ENCODE measurements at places on chromosomes 12 and 14. TPM values are rescaled to one million over a fixed set of nuclear protein-coding genes. Genes with fewer than 3 reads are reported as not detected.

DNA sequence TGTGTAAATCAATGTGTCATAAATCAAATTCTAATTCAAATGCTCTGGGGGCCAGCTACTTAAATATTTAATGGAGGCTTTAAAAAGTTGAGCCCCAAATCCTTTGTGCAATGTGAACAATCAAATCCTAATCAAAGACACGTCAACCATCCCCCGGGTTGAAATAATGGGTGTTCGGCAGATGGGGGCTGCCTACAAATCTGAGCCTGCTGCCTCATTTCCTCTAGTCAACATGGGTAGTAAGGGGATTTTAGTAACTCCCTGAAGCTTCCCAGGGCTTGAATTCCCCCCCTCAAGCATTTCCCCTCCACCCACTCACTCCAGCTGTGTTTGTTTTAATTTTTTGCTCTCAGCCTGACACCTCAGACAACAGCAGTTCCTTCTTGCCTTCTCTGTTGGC, 37.8 kb downstream of the SRRM4 start:
- no peak for DNase-seq
- no peak overlapping the region for H3K4me3 ChIP-seq
- H3K36me3 ChIP-seq = no peaks in the 10 kb centered on the region

Gene CGRRF1
- 14.0 TPM for total RNA-seq

DNA sequence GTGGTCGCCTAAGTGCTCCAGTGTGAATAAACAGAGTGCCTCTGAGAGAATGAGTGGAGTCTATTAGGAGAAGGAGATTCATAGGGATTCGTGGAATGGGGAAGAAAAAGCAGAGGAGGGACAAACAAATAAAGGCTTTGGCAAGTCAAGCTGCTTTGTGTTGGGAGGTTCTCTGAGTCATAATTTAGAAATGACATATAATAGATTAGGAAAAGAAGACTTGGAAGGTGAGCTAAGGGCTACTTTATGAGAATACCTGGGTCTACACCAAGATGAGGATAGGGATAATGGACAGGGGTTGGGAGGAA, 6.4 kb upstream of the NTN4 start:
- peaks cover 17% of the 10 kb centered on the region for H3K4me1 ChIP-seq
- no peak overlapping the region for H3K4me3 ChIP-seq
- no peak overlapping the region for H3K27ac ChIP-seq
- no peaks in the 10 kb centered on the region for H3K36me3 ChIP-seq
- H3K27me3 ChIP-seq = no peaks in the 10 kb centered on the region

- peaks cover 52% of the 10 kb centered on the region for H3K4me1 ChIP-seq
- peaks cover 30% of the 10 kb centered on the region for H3K27me3 ChIP-seq
- H3K4me3 ChIP-seq = no peak overlapping the region
- H3K36me3 ChIP-seq = peaks cover 5% of the 10 kb centered on the region
- H3K27ac ChIP-seq = no peak overlapping the region
Measured at GRCh38 chr12:47778881-47779280, 5.8 kb downstream of the SLC48A1 start.

Gene FOXG1
- total RNA-seq = not detected

Gene TBX5
- total RNA-seq = 27.8 TPM

- no peak overlapping the region for H3K27ac ChIP-seq
- no peak overlapping the region for H3K4me3 ChIP-seq
- H3K4me1 ChIP-seq = peaks cover 38% of the 10 kb centered on the region
- H3K27me3 ChIP-seq = no peaks in the 10 kb centered on the region
Measured at GRCh38 chr14:38111046-38111445, 96.7 kb upstream of the SSTR1 start.

Gene TRHDE
- total RNA-seq = 70.7 TPM

- peak; percentile 78 for DNase-seq
- peaks cover 30% of the 10 kb centered on the region for H3K36me3 ChIP-seq
- H3K4me1 ChIP-seq = peaks cover 49% of the 10 kb centered on the region
- H3K4me3 ChIP-seq = no peak overlapping the region
- no peaks in the 10 kb centered on the region for H3K27me3 ChIP-seq
- peak overlapping the region; percentile 59 for H3K27ac ChIP-seq
Measured at GRCh38 chr14:71720978-71721624, 211.1 kb upstream of the RGS6 start.

Gene OASL
- total RNA-seq = not detected

Gene ZNF385A
- 4.0 TPM for total RNA-seq

DNA sequence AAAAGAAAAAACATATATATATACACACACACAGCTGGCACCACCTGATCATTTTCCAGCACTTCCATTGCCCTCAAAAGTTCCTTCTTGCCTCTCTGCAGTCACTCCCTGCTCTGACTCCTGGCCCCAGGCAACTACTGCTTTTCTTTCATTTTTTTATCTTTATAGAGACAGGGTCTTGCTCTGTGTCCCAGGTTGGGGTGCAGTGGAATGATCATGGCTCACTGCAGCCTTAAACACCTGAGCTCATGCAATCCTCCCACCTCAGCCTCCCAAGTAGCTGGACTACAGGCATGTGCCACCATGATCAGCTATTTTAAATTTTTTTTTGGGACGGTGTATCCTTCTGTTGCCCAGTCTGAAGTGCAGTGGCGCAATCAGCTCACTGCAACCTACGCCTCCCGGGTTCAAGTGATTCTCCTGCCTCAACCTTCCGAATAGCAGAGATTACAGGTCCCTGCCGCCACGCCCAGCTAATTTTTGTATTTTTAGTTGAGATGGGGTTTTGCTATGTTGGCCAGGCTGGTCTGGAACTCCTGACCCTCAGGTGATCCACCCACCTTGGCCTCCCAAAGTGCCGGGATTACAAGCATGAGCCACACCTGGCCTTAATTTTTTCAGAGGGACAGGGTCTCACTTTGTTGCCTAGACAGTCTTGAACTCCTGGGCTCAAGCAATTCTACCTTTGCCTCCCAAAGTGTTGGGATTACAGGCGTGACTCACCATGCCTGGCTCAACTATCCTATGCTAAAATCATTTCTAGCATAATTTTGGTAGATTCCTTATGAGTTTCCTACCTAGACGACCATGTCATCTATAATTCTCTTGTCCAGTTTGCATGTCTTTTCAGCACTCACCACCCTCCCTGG, 7.8 kb downstream of the HSP90AA1 start:
- peaks cover 23% of the 10 kb centered on the region for H3K4me1 ChIP-seq
- H3K27ac ChIP-seq = peak overlapping the region; percentile 42
- no peak overlapping the region for H3K4me3 ChIP-seq
- H3K27me3 ChIP-seq = no peaks in the 10 kb centered on the region

GRCh38 chr14:31090883-31091764, 64.9 kb upstream of the STRN3 start:
- H3K4me1 ChIP-seq = peaks cover 22% of the 10 kb centered on the region
- 0 out of 2 replicates have a peak overlapping the region, but pooled peaks have one; percentile 27 for H3K4me3 ChIP-seq
- H3K36me3 ChIP-seq = no peaks in the 10 kb centered on the region

DNA sequence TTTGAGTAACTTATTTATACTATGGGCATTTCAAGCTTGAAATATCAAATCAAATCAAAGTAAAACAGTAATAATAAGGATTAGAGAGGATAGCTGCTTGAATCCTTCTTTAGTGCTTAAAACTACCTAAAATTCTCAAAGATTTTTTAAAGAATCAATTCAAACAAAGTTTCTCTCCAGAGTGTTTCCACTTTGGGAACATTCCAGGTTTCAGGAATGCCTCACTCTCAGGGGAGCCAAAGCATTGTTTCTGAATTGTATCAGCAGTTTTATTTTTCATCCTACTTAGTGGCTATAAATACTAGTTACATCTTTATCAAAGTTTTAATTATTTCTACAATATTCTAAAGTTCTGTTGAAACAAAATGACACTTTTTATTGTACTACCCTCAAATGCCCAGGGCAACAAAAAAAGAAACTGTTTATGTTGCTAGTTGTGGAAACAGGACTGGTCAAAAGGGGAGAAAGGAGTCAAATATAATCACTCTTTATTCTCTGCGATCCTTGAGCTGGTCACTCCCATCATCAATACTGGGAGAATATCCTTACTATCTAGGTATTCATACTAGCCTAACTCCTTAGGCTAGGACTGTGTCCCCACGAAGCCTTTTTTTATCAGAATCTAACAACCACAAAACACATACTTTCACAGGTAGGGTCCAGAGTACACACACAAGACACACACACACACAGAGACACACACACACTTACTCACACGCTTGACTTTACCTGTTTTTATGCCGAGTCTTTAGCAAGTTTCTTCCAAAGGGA, 598 bp downstream of the RASSF9 start:
- DNase-seq = no peak
- peak overlapping the region; percentile 59 for H3K4me3 ChIP-seq
- H3K27ac ChIP-seq = no peak overlapping the region
- H3K27me3 ChIP-seq = no peaks in the 10 kb centered on the region

Gene PIWIL1
- not detected for total RNA-seq

DNA sequence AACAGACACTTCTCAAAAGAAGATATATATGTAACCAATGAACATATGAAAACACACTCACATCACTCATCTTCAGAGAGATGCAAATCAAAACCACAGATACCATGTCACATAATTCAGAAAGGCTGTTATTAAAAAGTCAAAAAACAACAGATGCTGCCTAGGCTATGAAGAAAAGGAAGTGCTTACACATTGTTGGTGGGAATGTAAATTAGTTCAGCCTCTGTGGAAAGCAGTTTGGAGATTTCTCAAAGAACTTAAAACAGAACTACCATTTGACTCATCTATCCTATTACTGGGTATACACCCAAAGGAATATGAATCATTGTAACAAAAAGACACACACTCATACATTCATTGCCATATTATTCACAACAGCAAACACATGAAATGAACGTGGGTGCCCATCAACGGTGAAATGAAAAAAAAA, 35.1 kb downstream of the EIF2S3B start:
- no peak overlapping the region for H3K4me3 ChIP-seq
- H3K4me1 ChIP-seq = peaks cover 12% of the 10 kb centered on the region
- DNase-seq = peak; percentile 38
- peaks cover 2% of the 10 kb centered on the region for H3K27me3 ChIP-seq

GRCh38 chr14:56176530-56176929, 58.3 kb downstream of the PELI2 start:
- peaks cover 4% of the 10 kb centered on the region for H3K27me3 ChIP-seq
- H3K36me3 ChIP-seq = no peaks in the 10 kb centered on the region
- no peak for DNase-seq
- peaks cover 42% of the 10 kb centered on the region for H3K4me1 ChIP-seq
- H3K27ac ChIP-seq = no peak overlapping the region
- H3K4me3 ChIP-seq = no peak overlapping the region

- peaks cover 61% of the 10 kb centered on the region for H3K4me1 ChIP-seq
- H3K27me3 ChIP-seq = no peaks in the 10 kb centered on the region
- peak; percentile 60 for DNase-seq
- peak overlapping the region; percentile 43 for H3K4me3 ChIP-seq
- H3K36me3 ChIP-seq = no peaks in the 10 kb centered on the region
- peak overlapping the region; percentile 80 for H3K27ac ChIP-seq
Measured at GRCh38 chr14:54002653-54003052, 46.0 kb upstream of the BMP4 start.

Gene RTN1
- total RNA-seq = not detected

Gene DEGS2
- not detected for total RNA-seq

GRCh38 chr14:75126121-75126544, 715 bp downstream of the NEK9 start:
- H3K27ac ChIP-seq = peak overlapping the region; percentile 97
- peak overlapping the region; percentile 93 for H3K4me3 ChIP-seq
- H3K36me3 ChIP-seq = peaks cover 14% of the 10 kb centered on the region
- H3K27me3 ChIP-seq = no peaks in the 10 kb centered on the region
- peaks cover 48% of the 10 kb centered on the region for H3K4me1 ChIP-seq

DNA sequence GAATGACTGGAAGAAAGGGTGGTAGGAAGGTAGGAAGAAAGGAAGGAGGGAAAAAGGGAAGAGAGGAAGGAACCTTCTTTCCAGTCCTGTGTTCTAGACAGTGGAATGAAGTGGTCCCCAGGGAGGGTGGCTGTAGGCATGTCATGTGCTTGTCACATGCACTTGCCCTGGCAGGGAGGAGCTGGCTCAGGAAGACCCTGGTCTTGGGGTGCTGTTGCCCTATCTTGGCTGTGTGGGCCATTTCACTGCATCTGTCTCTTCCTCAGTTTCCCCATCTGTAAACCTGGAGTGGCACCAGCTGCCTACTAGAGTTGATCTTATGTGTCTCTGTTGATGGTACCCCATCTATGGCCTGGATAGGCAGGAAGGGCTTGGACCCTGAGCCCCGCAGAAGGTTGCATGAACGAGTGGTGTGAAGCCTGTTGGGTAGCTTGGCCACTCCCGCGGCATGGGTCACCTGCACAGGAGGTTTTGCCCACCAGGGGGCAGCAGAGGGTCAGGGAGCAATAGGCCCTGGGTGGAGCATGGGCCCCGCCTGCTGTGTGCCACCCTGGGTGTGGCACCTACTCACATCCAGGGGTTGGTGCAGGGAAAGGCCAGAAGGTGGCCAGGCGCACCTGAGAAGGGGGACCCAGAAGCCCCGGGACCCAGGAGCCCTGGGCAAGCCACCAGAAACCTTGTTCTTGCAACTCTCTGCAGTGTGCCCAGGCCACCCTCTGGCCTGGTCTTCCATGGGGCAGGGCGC, 25.1 kb downstream of the MEG3 start:
- peaks cover 12% of the 10 kb centered on the region for H3K4me1 ChIP-seq
- H3K4me3 ChIP-seq = no peak overlapping the region
- peaks cover 11% of the 10 kb centered on the region for H3K27me3 ChIP-seq
- no peak for DNase-seq

DNA sequence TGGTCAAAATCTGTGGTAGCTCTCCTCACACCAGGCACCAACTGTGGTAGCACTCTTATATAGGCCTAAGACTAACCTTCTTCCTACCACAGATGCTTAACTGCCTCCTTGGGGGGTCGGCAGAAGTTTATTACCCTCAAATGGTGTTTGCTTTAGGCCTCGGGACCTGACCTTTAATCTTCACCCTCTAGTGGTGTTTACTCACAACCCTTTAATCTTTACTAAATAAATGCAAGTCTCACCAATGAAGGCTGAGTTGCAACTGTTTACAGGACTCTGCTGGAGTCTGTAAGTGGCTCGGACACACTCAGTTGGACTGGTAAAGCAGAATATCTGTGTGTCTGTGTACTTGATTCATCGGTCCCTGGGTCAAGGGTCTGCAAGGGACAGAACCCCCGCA, 29.4 kb downstream of the CCER1 start:
- peaks cover 8% of the 10 kb centered on the region for H3K4me1 ChIP-seq
- H3K27ac ChIP-seq = no peak overlapping the region
- DNase-seq = no peak
- no peak overlapping the region for H3K4me3 ChIP-seq
- no peaks in the 10 kb centered on the region for H3K36me3 ChIP-seq

- H3K36me3 ChIP-seq = peaks cover under 1% of the 10 kb centered on the region
- peaks cover 20% of the 10 kb centered on the region for H3K4me1 ChIP-seq
- H3K27me3 ChIP-seq = no peaks in the 10 kb centered on the region
- no peak overlapping the region for H3K27ac ChIP-seq
Measured at GRCh38 chr14:31080484-31080883, 54.3 kb upstream of the STRN3 start.

Gene VWF
- total RNA-seq = 0.13 TPM

Gene MYF5
- not detected for total RNA-seq
